Pancreas (tissue), 10 donors: ENCODE measurements at places on chromosomes 2 and 18. TPM values are rescaled to one million over a fixed set of nuclear protein-coding genes. Genes with fewer than 3 reads are reported as not detected.

GPR35 gene
- 0.72 TPM for total RNA-seq

DNA sequence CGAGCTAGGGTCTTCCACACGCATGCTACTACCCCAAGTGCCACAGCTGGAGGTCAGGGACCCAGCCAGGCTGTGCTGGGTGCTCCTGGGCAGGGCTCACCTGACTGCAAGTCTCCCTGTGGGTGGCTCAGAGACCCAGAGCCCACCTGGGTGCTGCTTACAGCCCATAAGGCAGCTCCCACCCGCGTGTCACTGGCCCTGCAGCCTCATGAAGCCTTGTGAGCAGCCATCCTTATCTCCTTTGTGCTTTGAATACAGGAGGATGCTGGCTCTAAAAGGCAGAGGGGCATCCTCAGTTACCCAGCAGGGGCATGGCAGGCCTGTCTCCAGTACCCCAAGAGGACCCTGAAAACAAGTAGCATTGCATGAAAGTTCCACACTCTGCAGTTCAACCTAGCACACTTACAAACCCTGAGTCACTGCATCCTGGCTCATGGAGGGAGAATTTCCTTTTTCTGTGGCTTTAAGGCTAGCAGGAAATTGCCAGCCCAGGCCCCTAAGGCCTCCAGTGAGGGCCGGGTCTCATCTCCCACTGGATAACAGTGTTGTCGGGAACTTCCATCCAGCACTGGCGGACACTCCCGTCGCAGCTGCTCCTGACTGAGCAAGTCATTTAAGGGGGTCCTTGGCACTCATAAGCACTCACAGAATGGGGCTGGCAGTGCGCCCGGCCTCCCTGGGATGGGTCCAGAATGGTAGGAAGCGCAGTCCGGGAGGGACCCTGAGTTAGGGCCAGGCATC, 137.1 kb downstream of the RPIA start:
- DNase-seq, result no peak

GRCh38 chr2:25977768-25978167, 4.5 kb downstream of the KIF3C start:
- DNase-seq, result no peak

DNA sequence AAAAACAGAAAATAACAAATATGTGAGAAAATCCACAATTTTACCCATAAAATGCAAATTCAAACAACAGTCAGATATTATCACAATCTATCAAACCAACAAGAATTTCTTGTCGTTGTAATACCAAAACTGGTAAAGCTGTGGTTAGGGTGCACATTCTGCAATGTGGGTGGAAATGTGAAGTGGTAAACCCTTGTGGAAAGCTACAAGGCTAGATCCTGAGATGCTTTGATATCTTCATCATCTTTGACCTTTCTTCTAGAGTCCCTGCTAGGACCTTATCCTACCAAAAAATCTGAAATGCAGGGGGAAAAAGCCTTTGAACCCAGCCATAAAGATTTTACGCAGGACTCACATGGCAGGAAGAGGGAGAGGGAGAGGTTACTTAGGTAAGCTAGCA, 17.2 kb upstream of the ATG16L1 start:
- DNase-seq, result no peak
